ENCODE measurements at places on chromosomes 7 and 10.

DNA sequence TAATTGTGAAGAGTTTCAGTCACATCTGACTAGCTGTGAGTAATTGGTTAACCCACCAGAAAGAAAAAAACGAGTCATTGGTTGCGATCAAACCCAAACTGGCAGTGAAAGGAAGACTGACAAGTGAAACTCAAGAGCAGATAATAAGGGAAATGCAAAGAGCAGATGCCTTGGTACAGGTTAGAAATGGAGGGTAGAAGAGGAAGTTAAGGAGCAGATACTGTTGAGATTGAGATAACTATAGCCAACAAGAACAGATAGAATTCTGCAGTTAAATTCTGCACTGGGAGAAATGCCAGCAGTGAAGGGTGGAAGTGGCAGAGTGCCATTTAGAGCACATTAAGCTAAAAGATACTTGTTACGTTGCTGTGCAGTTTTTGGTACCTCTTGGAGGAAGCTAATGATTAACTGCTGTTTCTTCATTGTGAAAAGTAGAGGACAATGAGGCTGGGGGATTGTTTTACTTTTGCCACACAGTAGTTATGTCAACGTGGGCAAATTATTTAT is 65.8 kb downstream of the CDK13 start:
- no peak for DNase-seq

DNA sequence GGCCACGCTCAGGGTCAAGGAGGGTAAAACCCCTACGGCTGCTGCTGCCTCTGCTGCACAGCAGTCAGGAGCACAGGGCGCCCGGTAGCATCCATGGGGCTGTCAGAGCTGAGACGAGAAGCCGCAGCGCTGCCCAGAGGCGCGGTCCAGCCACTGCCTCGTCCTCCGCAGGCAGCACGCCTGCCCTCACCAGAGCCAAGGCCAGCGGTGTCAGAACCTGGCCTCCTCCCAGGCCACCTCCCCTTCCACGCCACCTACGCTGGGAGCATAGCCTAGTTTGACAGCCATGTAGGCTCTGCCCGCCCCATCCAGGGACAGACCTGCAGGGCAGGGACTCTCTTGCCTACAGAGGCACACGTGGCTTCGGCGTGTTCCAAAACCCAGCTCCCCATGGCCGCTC is 16.2 kb downstream of the INTS1 start:
- no peak for DNase-seq

GRCh38 chr7:111010798-111011197 is 80.1 kb upstream of the LRRN3 start:
- DNase-seq: no peak

DNA sequence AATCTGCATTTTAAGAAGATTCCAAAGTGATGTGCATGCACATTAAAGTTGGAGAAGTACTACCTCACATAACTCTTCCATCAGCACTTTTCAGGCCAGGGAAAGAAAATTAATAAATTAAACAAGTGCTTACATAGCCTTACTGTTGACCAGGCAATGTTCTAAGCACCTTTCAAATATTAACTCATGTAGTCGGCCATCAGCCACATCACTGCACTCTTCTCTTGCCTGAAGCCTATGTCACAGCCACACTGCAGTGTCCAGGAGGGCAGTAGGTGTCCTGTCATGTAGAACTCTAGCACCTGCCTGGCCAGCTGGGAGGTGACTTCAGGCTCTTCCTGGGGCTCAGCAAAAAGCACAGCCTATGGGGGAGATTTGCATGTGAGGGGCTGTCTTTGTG is 71.5 kb downstream of the CDK1 start:
- no peak for DNase-seq

DNA sequence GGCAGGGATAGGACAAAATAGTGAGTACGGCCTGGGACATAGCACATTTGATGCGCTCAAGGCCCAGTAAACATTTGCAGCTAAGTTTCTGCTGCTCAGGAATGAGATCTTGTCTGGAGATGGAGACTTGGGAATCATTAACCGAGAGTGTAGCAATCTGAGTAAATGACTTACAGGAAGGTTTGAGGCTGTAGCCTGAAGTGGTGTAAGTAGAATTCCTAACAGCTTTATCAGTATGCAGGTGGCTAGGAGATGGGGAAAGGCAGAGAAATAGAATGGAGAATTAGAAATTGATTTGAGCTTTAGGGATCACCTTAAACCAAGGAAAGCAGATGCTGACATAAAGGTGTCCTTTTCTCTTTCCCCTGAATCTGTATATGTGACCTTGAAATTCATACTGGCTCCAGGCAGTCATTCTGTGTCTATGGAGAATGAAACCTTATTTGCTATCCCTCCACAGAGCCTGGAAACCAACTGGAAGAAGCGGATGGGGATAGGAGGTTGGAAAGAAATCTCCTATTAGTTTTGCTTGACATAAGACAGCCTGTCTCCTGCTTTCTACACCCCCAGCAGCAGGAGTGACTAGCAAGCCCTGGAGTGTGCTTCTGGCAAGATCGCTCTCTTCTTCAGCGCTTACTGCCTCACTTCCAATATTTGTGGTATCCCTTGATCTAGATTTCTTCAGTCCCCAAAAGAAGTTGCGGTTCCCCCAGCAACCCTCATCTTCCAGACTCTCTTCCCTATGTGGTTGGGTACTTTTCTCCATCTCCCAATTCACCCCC is 6.4 kb upstream of the PON2 start:
- DNase-seq: no peak

GRCh38 chr7:140078392-140078791 is 15.6 kb upstream of the PARP12 start:
- no peak for DNase-seq

- DNase-seq: no peak
Measured at GRCh38 chr7:137768366-137768765, 78.4 kb downstream of the DGKI start.

GRCh38 chr10:127550861-127551260 is 1.8 kb downstream of the NPS start:
- no peak for DNase-seq

GRCh38 chr10:106396192-106396591 is 768.3 kb downstream of the SORCS1 start:
- no peak for DNase-seq

Measured in activated CD4-positive, alpha-beta T cell treated with anti-CD3 and anti-CD28 coated beads for 48 hours (primary cell).